Stimulated activated CD4-positive, alpha-beta T cell treated with anti-CD3 and anti-CD28 coated beads, Interleukin-4, amount 100 ng/mL, for 24 hours (primary cell): ENCODE measurements at places on chromosomes 4 and X.
A peak's percentile ranks its signal among the peaks of the same experiment; 100 is the strongest.

DNA sequence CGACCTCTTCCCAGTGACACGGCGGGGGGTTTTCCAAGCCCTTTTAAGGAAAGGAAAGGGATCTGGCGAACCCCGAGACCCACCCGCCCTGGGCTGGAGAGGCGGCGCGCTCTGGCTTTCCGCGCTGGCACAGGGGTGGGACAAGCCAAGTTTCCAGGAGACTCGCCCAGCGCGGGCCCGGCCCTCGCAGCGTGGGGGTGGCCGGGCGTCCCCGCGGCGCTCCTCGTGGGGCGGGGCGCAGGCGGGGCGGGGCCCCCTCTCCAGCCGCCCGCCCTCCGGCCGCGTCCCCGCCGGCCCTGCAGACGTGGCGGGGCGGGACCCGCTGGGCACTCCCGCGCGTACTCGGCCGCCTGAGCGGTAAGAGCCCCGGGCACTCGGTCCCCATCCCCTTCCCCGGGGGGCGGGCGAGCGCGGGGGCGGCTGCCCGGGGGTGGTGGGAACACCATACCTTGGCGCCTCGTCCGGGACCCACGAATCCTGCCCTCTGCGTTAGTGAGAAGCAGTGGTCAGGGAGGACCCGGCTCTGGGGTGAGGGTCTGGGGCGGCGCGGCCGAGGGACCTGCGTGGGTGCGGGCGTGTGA is at the start of gene FAM114A1:
FAM114A1 (plus strand) TSS at position 329 of the 581 bp plus-strand sequence. CDS start 10,273 bp downstream, outside the sequence.
- peak; percentile 17 for DNase-seq

GRCh38 chr4:138542191-138542776 is 300.1 kb upstream of the SLC7A11 start:
- DNase-seq: no peak

GRCh38 chrX:78748846-78749245 is 1.3 kb downstream of the LPAR4 start:
- no peak for DNase-seq

DNA sequence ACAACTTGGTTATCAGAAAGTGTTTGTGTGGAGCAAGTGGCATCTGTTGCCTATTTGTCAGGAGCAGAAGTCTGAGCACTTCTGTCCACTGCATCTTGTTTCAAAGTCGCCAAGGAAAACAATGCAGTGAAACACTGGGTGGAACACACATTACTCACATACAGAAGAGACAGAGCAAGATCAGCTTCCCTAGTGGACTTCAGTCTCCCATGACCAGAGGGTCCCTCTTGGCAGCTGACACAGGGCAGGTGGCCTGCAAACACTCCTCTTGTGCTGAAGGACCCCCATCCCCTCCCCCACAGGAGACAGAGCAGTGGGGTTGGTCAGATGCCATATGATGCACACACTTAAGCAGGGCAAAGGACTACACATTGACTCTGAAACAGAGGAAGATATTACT is 3.6 kb upstream of the BBS12 start:
- DNase-seq: no peak

- no peak for DNase-seq
Measured at GRCh38 chr4:14659286-14659685, 343.0 kb upstream of the CPEB2 start.

- no peak for DNase-seq
Measured at GRCh38 chr4:10061650-10062415, 40.5 kb upstream of the SLC2A9 start.

DNA sequence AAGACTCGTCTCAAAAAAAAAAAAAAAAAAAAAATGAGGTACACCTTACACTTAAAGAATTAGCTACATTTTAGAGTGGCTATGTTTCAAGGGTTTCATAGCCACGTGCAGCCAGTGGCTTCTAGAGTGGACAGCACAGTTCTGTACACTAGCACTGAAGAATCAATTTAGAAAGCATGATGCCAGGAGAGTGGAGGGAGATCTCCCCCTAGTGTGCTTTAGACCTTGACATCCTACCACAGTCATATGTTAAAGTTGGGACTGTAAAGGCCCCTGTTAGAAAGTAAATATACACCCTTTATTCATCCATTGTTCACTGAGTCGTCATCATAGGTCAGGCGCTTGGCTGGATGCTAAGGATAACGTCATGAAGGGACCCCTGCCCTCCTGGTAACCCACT is 179.4 kb downstream of the QDPR start:
- DNase-seq: no peak

- DNase-seq: no peak
Measured at GRCh38 chr4:141352331-141352730, 131.6 kb downstream of the ZNF330 start.

DNA sequence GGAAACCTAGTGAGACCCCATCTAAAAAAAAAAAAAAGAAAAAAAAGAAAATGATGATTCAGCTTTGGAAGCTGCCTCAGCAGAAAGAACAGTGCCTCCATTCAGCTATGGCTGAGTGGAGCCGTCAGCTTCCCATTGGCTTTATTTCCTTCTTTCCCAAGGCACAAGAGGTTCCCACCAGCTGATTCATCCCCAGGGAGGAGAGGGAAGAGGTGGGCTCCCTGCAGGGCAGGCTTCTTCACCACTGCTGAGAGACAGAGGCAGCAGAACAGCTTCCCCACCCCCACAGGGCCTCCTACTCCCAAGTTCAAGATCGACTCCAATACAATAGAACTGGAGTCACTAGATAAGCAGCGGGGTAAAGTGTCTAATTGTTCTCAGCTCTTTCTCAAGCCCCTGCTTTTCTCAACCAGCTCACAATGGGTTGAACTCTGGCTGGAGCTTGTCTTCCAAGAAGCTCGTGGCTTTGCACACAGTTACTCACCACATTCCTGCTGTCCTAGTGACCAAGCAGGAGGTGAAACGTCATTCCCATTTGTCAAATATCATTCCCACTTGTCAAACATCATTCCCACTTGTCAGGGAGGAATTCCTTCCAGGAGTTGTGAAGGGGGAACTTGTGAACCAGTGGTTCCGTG is 47.8 kb downstream of the FHDC1 start:
- DNase-seq: no peak

DNA sequence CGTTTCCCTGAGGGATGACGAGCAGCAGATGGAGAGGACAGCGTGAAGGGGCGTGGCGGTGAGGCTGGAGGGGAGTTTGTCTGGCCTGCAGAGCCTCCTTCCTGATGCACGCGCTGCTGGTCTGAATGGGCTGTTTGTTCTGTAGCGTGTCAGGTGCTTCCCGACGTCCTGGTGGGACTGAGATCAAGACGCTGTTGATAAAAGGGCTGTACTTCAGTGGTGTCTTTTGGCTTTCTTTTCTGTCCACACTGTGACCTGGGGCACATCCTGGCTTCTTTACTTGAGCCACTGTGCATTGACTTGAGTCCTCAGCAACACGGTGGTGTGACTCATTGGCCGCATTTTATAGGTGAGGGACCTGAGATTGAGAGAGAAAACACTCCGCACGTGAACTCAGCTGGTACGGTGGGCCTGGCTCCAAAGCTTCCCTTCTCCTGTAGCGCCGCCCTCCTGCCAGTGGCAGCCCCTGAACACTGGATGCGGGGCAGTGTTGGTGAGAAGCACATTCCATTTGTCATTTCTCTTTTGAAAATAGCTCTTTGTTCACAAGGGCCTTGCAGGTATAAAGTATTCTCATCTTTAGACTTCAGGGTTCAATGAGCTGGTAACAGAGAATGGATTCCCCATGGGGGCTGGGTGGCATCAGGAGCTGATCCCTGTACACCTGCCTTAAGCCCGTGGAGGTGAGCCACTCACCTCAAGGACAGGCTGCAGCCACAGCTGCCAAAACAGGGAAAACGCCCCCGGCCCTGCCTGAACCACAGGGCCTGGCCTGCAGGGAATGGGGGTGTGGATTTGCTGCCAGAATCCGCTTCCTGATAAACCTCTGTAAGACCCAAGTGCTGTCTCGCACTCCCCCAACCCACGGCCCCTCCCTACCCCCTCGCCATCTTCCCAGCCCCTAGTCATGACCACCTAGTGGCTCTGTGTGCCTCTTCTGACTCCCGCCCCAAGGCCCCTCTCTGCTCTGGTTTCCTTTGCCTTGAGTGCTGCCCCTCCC is 29.2 kb downstream of the NSG1 start:
- no peak for DNase-seq

- DNase-seq: no peak
Measured at GRCh38 chr4:181860668-181861067, 382.5 kb upstream of the TENM3 start.

GRCh38 chr4:182263562-182263961 is 20.4 kb downstream of the TENM3 start:
- no peak for DNase-seq

GRCh38 chr4:69727926-69728325 is 32.5 kb downstream of the SULT1B1 start:
- DNase-seq: no peak

GRCh38 chr4:686413-687040 is 2.4 kb downstream of the SLC49A3 start:
- DNase-seq: no peak

DNA sequence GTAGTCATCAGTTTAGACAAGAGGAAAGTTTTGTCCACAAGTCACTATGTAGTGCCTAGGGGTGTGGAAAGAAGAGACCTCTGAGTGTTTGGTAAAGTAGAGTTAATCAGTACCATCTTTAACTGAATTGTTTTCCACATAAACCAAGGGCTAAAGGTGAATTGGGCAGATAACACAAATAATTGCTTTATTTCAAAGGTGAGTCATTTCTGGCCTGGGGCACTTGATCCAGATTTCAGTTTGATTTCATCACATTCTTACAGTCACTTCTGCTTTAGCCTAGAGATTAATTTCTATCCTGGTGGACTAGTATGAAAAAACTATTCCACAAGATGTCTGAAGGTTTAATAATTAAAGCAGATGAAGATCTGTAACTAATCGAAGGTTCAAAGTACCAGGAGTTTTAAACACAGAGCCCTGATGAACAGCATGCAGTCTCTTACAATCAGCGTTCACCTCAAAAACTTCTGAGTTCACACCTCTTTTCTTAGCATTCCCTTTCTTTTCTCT is 74.5 kb upstream of the BOD1L1 start:
- DNase-seq: no peak

DNA sequence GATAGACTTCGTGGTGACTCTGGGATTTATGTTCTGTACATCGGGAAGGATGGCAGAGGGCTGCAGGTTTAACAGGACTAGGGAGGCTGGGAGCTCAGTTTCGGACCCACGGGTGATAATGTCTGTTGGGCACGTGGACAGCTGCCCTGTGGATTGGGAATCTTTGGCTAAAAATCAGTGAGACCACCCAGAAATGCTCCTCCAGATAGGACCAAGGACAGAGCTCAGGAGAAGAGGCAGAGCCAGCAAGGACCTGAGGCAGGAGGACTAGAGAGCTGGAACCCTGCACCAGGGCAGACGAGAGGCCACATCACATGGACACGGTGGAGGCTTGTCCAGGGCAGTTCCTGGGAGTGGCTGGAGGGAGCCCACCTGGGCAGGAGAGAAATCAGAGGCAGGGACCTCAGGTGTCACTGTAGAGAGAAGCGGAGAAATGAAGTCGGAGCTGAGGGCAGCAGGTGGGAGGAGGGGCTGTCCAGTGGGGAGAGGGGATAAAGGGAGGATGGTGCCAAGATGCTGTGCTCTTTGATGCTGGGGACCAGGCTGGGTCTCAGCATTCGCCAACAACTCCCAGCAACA is 79.2 kb downstream of the CPZ start:
- DNase-seq: no peak

DNA sequence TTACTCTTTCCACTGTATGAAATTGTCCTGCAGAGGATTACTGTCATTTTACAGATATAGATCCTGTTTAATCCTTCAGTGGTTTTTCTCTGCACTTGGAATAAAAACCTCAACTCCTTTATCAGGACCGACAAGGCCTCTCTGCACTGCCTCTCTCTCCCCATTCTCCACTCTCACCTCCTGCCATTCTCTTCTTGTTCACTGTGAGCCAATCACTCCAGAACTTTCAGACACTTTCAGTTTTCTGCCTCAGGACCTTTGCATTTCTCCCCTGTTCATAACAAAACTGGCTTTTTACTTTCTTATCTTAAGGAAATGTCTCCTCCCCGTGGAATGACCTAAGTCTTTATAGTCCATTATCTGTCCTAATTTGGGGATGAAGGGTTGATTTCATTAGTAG is 137.3 kb downstream of the ELOVL6 start:
- no peak for DNase-seq

DNA sequence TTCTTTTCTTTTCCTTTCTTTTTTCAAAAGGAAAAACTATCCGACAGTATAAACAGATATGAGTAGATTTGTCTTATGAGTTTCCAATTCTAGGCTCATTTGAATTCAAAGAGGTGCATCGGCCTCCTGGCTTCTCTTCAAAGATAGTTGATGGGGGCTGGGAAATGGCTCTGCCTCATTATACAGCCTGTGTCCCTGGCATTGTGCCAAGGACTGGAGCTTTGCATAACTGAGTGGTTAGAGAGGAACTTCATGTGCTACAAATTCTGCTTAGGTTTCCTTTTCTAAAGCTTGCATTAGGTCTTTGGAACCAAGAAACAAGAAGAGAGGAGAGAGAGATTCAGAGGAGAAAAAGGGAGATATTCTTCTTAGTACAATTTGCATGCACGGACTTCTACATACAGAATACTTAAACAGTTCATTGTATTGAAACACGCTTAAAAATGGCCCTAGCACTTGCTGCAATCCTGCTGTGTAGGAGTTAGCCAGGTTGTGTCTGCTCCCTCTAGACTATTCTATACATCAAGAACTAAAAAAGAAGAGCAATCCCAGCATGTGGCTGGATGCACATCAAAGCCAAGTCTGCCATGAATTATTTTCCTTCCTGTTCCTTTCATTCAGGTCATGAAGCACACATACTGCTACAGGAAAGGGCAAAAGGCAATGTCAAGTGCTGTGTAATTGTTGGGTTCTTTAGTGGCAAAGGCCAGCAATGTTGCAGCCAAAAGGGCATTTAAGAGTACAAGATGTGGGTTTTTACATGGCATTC is 70.9 kb downstream of the INTS12 start:
- DNase-seq: no peak

- DNase-seq: no peak
Measured at GRCh38 chr4:2286904-2287593, 25.1 kb upstream of the MXD4 start.

DNA sequence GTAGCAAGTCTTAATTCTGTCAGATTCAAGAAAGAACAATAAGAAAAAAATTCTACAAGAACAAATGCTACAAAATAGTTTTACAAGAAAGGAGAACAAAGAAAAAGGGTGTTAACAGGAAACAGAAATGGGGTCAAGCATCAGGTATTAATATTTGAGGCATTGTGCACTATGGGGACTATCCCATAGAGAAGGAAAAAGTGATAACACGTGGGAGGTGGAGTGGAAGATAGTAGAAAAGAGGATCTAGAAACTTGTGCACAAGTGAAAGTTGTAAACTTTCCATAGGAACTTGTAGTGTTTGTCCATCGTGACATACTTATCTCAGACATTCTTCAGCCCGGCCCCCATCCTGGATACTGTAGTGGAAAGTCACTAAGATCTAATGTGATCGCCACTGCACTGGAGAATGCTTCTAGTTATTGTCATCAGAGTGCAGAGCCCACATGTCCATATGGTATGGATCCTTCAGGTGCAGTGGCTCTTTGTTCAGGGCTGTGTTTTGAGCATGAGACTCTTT is 15.4 kb upstream of the NFXL1 start:
- no peak for DNase-seq
